Right hindlimb (tissue), 1 donor: ENCODE measurements at places on chromosomes 1 and 21.

- no peak for DNase-seq
Measured at GRCh38 chr1:24411963-24412362, 1.6 kb downstream of the STPG1 start.

DNA sequence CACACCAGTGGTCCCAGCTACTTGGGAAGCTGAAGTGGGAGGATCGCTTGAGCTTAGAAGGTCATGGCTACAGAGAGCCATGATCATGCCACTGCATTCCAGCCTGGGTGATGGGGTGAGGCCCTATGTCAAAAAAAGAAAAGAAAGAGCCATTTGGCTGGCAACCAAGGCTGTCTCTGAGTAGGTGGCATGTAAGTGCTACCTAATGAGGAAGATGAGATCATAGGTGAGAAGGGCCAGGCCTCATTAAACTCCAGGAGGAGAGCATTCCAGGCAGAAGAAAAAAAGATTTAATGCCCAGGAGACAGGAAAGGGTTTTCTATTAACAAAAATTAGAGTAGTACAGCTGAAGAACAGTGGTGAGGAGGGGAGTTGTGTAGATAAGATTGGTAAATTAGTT is 103.4 kb upstream of the ZNF678 start:
- DNase-seq = no peak

GRCh38 chr21:28779914-28780313 is 212.8 kb downstream of the LTN1 start:
- DNase-seq = no peak

DNA sequence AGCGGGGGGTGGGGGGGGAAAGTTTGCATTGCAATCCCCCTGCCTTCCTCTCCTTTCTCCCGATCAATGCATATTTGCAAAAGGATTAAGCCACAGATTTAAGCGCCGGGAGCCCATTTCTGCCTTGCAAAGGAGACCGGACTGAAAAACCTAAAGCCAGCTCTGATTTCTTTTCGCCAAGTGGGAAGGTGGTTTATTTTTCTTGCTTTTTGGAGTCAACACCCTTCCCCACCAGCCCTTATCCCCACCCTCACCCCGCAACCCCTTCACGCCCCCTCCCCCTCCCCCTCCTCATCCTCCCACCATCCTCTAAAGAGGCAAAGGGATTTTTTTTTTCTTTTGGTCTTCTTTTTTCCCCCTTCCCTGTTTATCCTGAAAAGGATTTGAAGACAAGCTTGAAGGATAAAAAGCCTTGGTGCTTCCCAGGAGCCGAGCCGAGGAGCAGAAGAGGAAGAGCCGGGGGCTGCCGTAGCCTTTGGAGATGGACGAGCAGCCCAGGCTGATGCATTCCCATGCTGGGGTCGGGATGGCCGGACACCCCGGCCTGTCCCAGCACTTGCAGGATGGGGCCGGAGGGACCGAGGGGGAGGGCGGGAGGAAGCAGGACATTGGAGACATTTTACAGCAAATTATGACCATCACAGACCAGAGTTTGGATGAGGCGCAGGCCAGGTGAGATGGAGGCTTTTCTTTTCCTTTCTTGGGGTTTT is 513 bp downstream of the PBX1 start:
- peak; percentile 70 for DNase-seq
